ENCODE measurements at places on chromosomes 1 and 21. TPM values are rescaled to one million over a fixed set of nuclear protein-coding genes. Genes with fewer than 3 reads are reported as not detected.
A peak's percentile ranks its signal among the peaks of the same experiment; 100 is the strongest.

Gene PEX19
- total RNA-seq = 64.0 TPM

Gene CAPZB
- total RNA-seq = 207 TPM

Gene S100A8
- total RNA-seq = not detected

Gene EMC1
- total RNA-seq = 53.4 TPM

Gene TNFRSF18
- total RNA-seq = not detected

Gene SUSD4
- total RNA-seq = 7.2 TPM

Gene RIPK4
- 30.3 TPM for total RNA-seq

Gene FMN2
- not detected for total RNA-seq

DNA sequence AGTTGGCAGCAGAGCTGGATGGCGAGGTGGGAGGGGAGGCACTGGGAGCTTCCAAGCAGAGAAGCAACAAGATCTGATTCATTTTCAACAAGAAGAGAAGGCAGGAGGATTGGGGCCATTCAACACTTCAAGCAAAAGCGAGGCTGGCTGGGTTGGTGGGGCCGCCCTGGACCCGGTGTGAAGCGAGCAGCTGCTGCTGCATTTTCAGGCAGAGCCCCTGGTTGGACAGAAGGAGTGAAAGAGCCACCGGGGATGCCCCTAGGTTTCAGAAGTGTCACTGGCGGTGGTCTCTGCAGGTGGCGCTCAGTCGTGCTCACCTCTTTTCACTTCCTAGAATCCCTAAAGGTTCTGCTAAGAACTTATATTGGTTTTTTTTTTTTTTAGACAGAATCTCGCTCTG lies 18.0 kb downstream of the SLC2A7 start:
- H3K36me3 ChIP-seq = no peaks in the 10 kb centered on the region
- DNase-seq = no peak
- peaks cover 30% of the 10 kb centered on the region for H3K27me3 ChIP-seq
- no peaks in the 10 kb centered on the region for H3K4me1 ChIP-seq

DNA sequence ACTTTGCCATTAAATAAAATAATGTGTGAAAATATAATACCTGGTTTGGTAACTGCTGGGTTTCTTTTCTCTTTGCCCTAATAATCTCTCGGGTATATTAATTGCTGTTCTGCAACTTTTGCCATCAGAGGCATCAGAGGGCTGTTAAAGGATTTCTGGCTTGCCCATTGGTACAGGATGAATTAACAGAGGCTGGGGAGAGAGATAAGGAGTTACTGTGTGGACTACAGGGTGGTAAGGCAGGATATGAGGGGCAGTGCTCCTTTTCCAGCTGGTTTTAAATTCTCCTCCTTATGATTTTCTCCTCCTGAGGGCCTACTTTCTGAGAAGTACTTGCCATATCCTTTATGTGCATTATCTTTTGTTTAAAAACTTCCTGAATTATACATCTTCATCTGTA lies 48.3 kb downstream of the FGGY start:
- no peak overlapping the region for H3K27ac ChIP-seq
- DNase-seq = no peak
- no peaks in the 10 kb centered on the region for H3K36me3 ChIP-seq
- H3K4me1 ChIP-seq = no peaks in the 10 kb centered on the region
- no peaks in the 10 kb centered on the region for H3K27me3 ChIP-seq
- H3K4me3 ChIP-seq = no peak overlapping the region

DNA sequence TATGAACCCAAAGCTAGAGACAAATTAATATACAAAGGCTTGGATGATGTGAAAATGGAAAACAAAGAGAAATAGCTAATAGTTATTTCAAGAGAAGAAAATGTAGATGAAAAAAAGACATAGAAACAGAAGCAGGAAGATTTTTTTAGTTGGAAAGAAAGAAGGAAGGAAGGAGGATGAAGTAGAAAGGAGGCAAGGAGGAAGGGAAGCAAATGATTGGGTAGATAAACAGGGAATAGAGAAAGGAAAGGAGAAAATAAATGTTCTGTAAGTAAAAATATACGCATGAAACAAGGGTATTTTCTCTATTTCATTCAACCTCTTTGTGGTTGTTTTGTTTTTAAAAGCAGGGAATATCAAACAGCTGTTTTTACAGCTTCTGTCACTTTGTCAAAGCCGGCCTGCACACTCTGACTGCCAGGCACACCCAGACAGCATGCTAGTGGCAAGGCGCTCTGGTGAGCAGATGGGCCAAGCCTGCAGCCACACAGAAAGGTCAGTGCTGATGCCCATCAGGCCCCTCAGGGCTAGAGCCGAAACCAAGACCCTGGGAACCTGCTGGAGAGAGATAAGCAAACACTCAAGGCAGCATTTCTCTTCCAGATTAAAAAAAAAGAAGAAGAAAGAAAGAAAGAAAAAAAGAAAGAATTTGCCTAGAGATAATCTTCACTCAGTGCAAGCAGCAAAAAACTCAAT lies 72.9 kb upstream of the CTTNBP2NL start:
- H3K36me3 ChIP-seq = no peaks in the 10 kb centered on the region
- no peak for DNase-seq
- H3K4me3 ChIP-seq = no peak overlapping the region
- H3K27me3 ChIP-seq = peaks cover 74% of the 10 kb centered on the region

DNA sequence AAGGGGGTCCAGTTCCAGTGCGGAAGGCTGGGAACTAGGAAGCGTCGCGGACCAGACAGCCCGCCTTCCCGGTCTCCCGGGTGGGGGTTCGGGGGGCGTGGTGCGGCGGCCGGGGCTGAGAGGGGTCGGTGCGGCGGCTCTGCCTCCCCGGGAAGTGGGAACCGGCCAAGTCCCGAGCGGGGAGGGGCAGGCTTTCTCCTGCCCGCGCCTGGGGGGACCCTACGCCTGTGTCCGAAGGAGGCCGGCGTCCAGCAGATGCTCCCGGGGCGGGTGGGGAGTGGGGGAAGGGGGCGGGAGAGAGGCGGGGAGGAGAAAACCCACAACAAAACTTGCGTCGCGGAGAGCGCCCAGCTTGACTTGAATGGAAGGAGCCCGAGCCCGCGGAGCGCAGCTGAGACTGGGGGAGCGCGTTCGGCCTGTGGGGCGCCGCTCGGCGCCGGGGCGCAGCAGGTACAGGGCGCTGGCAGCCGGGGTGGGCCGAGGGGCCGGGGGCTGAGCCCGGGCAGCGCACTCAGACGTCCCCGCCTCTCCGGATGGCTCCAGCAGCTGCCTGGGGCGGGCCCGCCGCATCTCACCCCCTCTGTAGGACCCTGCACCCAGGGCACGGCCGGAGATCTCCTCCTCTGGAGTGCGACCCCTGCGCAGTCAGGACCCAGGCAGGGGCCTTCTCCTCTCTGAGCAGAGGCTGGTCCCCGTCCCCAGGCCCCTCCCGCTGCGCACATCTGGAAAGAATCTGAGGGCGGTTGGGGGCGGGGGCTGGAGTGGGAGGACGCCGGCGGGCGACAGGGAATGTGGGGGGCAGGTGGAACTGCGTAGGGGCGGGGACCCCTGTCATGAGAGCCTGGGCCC lies at the start of gene PODN:
Gene PODN, plus strand, starts transcription at position 355 of the 849 bp plus-strand sequence. CDS start 7,643 bp downstream, outside the sequence.
- peaks cover 37% of the 10 kb centered on the region for H3K27me3 ChIP-seq
- no peak within 1 kb of the TSS for H3K27ac ChIP-seq
- no peaks in the 10 kb centered on the region for H3K4me1 ChIP-seq
- no peak for DNase-seq
- H3K4me3 ChIP-seq = no peak within 1 kb of the TSS

DNA sequence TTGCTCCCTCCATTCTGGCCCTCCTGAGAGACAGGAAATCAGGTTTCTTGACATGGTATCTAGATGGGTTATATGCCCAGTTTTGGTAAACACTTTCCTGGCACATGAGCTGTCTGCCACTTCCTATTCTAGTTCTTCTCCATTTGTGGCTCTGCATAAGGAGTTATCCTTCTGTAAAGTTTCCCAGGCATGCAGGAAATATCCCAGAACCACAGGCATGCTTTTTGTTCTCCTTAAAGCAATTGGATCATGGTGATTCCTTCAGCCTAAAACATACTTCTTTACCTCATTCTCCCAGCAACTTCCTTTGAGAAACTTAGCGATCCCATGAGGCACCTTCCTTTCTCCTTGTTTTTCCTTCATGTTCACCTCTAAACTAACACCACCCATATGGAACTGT lies 199.8 kb downstream of the CRB1 start:
- no peak overlapping the region for H3K27ac ChIP-seq
- H3K36me3 ChIP-seq = no peaks in the 10 kb centered on the region
- H3K4me3 ChIP-seq = no peak overlapping the region

- H3K4me3 ChIP-seq = no peak overlapping the region
- H3K27ac ChIP-seq = no peak overlapping the region
- peaks cover 5% of the 10 kb centered on the region for H3K36me3 ChIP-seq
Measured at GRCh38 chr21:38249256-38249655, 7.5 kb upstream of the KCNJ15 start.

DNA sequence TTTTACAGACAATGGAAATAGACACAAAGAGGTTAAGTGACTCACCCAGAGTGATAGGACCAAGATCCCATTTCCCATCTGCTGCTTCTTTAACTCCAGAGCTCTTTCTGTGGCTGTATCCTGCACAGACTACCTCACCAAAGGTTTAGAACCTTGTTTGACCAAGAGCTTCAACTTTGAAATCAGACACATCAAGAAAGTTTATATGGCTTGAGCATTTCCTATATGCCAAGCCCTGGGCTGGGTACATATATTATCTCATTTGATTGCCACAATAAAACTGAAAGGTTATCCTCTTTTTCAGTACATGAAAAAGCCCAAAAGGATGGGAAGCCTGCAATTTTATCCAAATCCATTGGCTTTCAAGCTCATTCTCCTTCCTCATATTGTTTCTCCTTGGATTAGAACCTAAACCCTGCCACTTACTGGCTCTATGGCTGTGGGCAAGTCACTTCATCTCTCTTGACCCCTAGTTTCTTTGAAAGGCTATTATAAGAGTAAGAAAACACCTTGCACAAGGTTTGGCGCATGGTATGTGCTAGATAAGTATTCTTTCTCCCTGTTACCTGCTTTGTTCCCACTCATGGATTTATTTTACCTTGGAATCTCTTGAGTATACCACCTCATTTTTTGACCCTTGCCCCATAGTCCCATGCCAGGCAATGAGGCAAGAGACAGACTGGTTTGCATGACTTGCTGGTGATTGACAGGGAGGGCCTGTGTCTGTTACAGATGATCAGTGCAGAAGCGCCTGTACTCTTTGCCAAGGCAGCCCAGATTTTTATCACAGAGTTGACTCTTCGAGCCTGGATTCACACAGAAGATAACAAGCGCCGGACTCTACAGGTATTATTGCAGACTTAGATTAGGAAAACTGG lies 34.5 kb upstream of the KCNQ4 start:
- no peak overlapping the region for H3K4me3 ChIP-seq
- H3K36me3 ChIP-seq = peaks cover 35% of the 10 kb centered on the region
- H3K4me1 ChIP-seq = no peaks in the 10 kb centered on the region
- no peaks in the 10 kb centered on the region for H3K27me3 ChIP-seq

DNA sequence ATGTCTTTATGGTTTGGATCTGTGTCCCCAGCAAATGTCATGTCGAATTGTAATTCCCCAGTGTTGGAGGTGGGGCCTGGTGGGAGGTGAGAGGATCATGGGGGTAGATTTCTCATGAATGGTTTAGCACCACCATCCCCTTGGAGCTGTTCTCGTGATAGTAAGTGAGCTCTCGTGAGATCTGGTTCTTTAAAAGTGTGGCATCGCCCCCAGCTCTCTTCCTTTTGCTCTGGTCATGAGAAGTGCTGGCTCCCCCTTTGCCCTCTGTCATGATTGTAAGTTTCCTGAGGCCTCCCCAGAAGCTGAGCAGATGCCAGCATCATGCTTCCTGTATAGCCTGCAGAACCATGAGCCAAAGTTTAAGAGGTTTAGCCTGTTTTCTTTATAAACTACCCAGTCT lies 11.2 kb upstream of the KCNE2 start:
- H3K4me3 ChIP-seq = no peak overlapping the region
- H3K27ac ChIP-seq = no peak overlapping the region
- H3K36me3 ChIP-seq = no peaks in the 10 kb centered on the region
- H3K4me1 ChIP-seq = no peaks in the 10 kb centered on the region
- no peak for DNase-seq

DNA sequence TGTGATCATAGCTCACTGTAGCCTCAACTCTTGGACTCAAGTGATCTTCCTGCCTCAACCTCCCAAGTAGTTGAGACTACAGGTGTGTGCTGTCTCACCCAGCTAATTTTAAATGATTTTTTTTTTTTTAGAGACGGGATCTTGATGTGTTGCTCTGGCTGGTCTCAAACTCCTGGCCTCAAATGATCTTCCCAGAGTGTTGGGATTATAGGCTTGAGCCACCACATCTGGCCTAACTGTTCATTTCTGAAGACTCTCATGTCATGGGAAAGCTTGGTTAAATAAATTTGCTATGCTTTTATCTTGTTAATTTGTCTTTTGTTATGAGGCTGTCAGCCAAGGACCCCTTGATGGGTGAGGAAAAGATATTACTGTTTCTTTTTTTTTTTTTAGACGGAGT lies 134.0 kb downstream of the MIS18A start:
- H3K4me1 ChIP-seq = no peaks in the 10 kb centered on the region
- no peaks in the 10 kb centered on the region for H3K36me3 ChIP-seq
- DNase-seq = no peak
- H3K4me3 ChIP-seq = no peak overlapping the region
- H3K27ac ChIP-seq = no peak overlapping the region
- H3K27me3 ChIP-seq = peaks cover 60% of the 10 kb centered on the region

DNA sequence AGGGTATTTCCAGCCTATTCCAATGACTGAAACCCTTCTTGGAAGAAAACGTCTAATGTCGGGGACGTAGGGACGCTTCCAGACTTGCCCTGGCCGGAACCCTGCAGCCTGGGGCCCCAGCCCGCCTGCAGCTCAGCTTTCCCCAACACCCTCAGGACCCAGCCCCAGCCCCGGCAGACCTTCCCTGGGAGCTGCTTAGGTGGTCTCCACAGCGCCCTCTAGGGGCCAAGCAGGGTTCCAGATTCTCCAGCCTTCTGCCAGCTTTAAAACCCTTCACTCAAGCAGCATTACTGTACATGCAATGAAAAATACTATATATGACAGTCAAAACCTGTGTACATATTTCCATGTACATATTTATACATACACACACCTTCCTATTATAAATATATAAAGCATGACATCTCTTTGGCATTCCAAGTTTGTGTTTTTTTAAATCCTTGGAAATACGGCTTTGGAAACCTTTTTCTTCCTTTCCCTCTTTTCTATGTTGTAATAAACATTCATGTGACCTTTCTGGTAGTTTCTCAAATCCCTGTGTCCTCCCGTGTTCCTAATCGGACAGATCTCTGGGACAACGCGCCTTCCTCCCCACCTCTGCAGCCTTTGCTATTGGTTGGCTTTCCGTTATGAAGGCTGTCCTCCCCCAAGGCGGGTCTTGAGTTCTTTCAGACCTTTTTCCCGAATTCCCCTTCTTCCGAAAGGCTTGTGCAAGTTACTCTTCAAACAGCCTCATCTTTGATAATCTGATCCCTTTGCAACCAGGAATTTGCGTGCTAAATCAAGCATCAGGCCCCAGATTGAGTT lies 60.3 kb downstream of the STUM start:
- H3K36me3 ChIP-seq = no peaks in the 10 kb centered on the region
- peak; percentile 76 for DNase-seq
- H3K27me3 ChIP-seq = peaks cover 90% of the 10 kb centered on the region
- no peaks in the 10 kb centered on the region for H3K4me1 ChIP-seq
- no peak overlapping the region for H3K4me3 ChIP-seq

DNA sequence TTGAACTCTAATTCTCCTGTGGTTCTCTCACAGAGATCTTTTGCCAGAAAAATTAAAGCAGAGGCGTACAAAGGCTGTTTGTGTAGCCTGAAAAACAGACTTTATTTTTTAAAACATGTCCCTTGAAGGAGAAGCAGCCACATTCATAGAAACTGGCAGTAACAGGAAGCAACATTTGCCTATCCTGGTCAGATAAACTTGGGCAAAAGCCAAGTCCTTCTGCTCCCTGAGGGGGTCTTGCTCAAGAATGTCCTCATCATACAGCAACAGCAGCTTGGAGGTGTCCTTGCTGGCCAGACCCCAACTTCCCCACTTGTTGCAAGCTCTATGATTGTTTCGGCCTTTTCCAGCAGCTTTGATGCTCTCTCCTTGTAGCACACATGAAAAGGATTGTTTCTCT lies 36.3 kb downstream of the MSTO1 start:
- peak overlapping the region; percentile 91 for H3K27ac ChIP-seq
- peak overlapping the region; percentile 78 for H3K4me3 ChIP-seq
- DNase-seq = no peak
- peaks cover 48% of the 10 kb centered on the region for H3K4me1 ChIP-seq
- peaks cover 23% of the 10 kb centered on the region for H3K36me3 ChIP-seq
